Glutamatergic neuron (in vitro differentiated cells): ENCODE measurements at places on chromosomes 7 and 10. TPM values are rescaled to one million over a fixed set of nuclear protein-coding genes. Genes with fewer than 3 reads are reported as not detected.

The INHBA gene
- total RNA-seq: not detected

The TMEM130 gene
- 7.8 TPM for total RNA-seq

The GPNMB gene
- total RNA-seq: not detected

The GATA3 gene
- 0.69 TPM for total RNA-seq

The DENND2A gene
- total RNA-seq: 64.7 TPM

The CFTR gene
- not detected for total RNA-seq

The WEE2 gene
- not detected for total RNA-seq

The TRIM50 gene
- not detected for total RNA-seq

The MMP21 gene
- not detected for total RNA-seq

The CYP3A5 gene
- total RNA-seq: not detected

The CABCOCO1 gene
- total RNA-seq: not detected

The HMX2 gene
- not detected for total RNA-seq

The VAX1 gene
- 0.27 TPM for total RNA-seq

The PIK3CG gene
- not detected for total RNA-seq
